Stimulated activated CD8-positive, alpha-beta memory T cell treated with anti-CD3 and anti-CD28 coated beads, Interleukin-15, amount 100 ng/mL, for 4 hours (primary cell): ENCODE measurements at places on chromosomes 12 and 14.

GRCh38 chr12:48981757-48982157 is 3.6 kb downstream of the WNT1 start:
- DNase-seq = no peak

- DNase-seq = no peak
Observed at GRCh38 chr12:68370667-68371066, 38.5 kb upstream of the MDM1 start.

- DNase-seq = no peak
Observed at GRCh38 chr14:87387806-87388205, 605.2 kb downstream of the GALC start.

DNA sequence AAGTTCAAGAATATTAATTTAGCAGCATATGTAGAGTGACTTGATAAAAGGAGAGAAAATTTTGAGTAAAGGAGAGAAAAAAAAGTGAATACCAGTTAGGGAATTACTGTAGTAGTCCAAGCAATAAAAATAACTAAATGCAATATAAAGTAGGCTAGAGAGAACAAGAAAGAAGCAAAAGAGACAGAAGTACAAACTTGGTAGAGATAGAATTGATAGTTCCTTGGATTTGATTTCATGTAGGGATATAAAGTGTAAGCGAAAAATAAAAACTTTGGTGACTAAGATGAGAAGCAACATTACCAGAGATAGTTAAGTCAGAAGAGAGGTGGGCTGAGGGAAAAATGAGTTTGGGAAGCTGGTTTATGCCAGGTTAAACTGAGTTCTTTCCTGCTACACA is 252.4 kb downstream of the SEC23A start:
- no peak for DNase-seq

DNA sequence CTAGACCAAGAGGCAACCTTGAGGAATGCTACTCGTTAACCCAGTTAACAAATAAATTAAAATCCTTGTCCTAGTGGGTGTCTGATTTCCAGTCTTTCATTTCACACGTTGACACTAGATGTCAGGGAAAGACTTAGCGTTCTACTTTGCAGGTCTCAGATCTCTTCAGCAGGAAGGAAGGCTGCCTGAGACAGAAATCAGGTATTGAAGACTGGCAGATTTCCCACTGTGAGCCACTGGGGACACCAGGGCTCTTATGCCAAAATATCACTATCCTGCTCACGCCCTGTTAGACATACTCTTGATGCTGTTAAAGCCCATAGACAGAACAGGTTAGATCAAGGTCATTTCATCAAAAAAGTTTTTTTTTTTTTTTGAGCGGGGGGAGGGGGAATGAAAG is 33.0 kb downstream of the EMP1 start:
- DNase-seq = no peak

- no peak for DNase-seq
Observed at GRCh38 chr14:91985521-91986255, 38.2 kb upstream of the FBLN5 start.

- no peak for DNase-seq
Observed at GRCh38 chr14:102772781-102773570, 4.3 kb upstream of the TRAF3 start.

- no peak for DNase-seq
Observed at GRCh38 chr14:47269756-47270492, 405.5 kb downstream of the MDGA2 start.

DNA sequence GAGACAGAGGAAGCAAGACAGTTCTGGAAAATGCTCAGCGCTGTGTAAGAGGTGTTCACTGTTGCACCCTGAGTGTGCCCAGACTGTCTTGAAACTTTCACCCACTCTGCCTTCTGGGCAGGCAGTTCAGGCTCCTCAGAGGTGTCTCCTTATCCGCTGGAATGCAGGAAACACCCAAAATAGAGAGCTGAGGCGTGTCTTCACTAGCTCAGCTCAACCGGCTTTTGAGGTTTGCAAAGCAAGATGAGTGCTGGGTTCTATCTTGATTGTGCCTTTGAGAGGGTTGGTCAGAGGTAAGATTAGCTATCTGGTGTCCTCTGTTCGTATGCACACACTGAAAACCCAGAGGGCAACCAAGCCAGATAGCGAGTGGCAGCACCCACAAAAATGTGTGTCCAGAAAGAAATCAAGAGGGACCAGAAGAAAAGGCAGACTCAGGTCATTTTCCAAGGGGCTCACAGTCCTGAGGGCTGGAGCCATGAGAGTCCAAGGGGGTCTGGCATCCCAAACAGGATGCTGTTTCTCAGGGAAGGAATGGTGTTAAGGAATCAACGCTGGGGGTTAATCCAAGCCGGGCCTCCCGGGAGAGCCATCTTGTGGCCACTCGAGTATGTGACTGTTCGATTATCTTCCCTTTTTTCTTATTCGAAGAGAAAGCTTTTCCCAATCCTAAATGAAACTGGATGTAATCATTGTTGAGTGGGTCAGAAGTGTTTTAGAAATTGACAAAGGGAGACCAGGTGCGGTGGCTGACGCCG is 47.1 kb downstream of the TBX3 start:
- DNase-seq = no peak

GRCh38 chr14:101588990-101589389 is 27.7 kb downstream of the DIO3 start:
- DNase-seq = no peak

GRCh38 chr14:103020271-103021170 is 36.8 kb downstream of the CDC42BPB start:
- no peak for DNase-seq

DNA sequence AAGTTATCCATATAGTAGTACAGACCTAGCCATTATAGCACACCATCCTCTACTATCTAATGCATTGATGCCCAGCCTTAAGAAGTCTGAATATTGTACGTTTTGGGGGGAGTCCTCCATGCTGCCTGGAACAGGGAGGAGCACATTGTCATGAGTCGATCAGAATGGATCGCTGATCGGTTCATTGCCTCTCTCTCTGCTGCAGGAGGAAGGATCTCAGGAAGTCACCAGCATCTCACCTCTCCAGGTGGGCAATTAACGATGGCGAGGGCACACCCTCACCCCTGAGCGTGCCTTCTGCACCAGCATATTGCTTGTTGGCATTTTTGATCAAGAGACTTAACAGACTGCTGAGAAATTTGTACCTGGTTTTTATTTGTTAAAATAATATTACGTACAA is 11.5 kb downstream of the CCND2 start:
- no peak for DNase-seq

GRCh38 chr12:87165733-87166375 is 863.3 kb downstream of the C12orf50 start:
- DNase-seq = no peak

DNA sequence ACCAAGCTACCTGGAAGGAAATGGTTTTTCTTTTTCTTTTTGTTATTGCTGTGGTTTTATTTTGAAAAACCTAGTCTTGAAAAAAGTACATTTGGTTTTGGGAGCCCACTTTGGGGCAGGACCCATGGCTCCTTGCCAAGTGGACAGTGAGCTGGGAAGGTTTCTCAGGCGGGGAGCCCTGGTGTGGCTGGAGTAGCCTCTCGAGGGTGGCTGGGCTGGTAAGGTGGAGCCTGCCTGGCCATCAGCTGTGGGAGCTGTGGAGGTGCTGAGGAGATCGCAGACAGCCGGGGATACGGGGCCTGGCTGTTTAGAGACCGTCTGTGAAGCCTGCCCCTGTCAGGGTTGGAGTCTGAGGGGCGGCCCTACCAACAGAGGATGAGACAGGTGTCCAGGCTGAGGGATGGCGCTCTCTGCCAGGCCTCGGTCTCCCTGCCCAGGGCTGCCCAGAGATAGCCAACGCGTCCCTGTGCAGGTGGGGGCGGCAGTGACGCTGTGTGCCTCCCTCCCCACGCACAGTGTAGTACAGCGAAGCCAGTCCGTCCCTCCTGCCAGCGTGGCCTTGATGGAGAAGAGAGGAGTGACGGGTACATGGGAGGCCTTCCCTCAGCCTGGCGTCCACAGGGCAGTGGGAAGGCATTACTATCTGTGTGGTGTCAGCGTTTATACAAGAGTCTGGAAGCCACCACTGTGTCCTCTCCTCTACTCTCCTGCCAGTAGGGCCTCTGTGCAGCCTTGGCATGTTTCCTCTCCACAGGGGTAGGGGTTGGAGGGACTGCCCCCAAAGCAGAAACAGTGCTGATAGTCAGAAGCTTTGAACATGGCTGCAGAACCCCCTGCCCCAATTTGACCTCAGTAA is 5.9 kb downstream of the RIN3 start:
- no peak for DNase-seq

- no peak for DNase-seq
Observed at GRCh38 chr12:33575346-33575745, 135.7 kb upstream of the SYT10 start.

- DNase-seq = no peak
Observed at GRCh38 chr12:132827763-132828703, 636 bp downstream of the GOLGA3 start.

GRCh38 chr12:54945082-54945481 is 39.5 kb downstream of the TESPA1 start:
- no peak for DNase-seq

GRCh38 chr12:62933220-62933601 is 1.7 kb downstream of the PPM1H start:
- DNase-seq = no peak

GRCh38 chr12:81450920-81451739 is 308.0 kb downstream of the PPFIA2 start:
- DNase-seq = no peak

DNA sequence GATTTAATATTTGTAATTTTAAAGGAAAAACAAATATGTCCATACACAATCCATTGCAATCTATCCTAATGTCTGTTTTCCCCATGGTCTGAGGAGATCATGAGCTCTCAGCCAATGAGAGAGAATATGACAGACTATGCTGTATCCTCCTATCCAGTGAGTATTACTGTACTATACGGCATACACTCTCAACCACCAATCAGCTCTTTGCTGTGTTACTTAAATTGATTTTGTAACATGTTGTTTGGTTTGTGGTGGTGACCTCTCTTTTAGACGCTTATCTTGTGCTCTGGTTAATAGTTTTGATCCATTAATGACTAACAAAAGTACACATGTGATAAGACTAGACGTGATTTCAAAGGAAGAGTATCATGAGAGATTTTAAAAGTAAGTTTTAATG is 231.5 kb upstream of the FOXN3 start:
- no peak for DNase-seq

DNA sequence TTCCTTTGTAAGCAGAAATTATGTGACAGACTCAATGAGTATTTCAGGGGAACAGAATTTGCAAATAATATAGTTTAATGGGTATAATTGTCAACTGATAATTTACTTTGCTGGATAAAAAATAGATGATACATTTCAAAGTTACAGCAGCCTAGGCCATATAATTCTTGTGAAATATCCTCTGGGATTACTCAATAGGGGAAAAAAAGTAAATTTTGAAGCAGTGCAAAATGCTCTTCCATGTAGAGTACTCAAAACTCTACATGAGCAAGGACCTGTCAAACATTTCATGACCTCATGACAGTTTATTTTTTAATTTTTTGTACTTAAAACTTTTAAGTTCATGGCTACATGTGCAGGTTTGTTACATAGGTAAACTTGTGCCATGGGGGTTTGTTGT is 163.3 kb downstream of the DACT1 start:
- DNase-seq = no peak

- no peak for DNase-seq
Observed at GRCh38 chr12:104990950-104991349, 4.8 kb downstream of the NOPCHAP1 start.

DNA sequence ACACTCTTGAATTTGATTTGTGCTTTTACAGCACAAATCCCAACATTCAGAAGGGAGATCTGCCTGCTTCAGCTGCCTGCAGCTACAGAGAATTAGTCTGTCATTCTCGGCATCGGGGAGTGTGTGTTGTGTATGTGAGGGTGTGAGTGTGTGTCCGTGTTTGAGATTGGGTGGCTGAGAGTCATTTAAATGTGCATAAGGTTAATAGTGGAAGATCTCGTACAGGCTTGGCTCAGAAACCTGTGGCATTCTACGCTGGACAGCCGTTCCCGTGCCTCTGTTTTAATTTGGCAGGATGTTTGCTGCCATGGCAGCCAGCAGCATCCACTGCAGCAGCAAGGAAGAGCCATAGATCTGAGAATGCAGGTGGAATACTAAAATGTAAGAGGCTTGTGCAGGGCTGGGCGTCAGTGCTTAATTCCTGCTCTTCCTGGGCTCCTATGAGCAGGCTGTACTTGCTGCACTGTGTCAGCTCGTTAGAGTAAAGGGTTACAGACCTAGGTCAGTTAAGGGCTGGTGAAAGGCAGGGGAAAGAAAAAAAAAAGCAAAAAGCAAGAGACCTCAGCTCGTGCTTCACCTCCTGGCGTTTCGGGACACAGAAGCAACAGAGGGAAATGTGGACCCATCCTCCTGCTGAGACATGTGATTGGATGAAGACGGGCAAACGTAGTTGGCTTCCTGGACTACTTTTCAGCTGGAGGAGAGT is 205.4 kb downstream of the NAV3 start:
- DNase-seq = no peak

- DNase-seq = no peak
Observed at GRCh38 chr12:89848732-89849131, 140.1 kb upstream of the ATP2B1 start.

DNA sequence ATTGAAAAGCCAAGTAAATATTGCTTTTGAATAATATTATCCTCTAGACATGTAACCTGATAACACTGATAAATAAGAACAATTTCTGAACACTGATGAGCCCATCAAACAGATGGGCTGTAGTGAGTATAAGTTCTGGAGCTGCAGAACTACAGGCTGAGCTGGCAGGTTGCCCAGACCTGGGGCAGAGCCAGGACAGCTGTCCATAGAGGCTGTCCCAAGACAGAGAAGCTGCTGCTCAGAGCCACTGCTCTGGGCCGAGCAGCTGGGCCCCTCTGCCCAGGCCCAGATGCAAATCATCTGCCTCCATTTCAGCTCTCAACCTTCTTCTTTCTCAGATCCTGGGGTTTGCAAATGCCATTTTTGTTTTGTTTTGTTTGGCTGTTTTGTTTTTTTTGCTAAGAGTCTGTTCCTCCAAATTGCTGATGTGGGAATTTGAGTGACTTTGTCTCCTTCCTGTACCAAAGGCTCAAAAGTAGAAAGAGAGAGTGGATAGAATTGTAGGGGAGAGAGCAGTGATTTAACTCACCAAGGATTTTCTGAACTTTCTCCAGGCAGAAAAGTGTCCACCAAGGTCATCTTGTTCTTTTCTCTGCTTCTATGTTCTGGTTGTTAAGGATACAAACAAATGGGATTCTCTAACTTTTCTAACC is 4.0 kb upstream of the TESPA1 start:
- no peak for DNase-seq

DNA sequence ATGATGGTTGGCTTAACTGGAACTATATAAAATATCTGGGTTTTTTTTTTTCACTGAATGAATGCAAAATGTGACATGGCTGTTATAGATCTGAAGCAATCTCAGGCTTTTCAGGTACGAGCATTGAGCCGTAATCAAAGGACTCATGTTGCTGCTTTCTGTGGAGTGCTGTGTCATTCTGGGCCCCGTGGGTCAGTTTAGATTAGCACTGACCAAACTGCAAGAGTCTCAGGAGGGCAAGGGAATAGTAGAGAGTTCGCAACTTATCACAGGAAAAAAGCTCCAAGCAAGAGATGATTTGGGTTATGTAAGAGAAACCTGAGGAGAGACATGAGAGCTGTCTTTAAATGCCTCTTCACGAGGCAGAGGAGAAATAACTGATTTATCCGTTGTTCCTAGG is 59.1 kb downstream of the UBR7 start:
- DNase-seq = no peak

GRCh38 chr14:96681829-96682228 is 115.4 kb upstream of the VRK1 start:
- no peak for DNase-seq

GRCh38 chr14:95834496-95834895 is 42.1 kb upstream of the TUNAR start:
- no peak for DNase-seq

GRCh38 chr12:113248842-113249435 is 27.7 kb downstream of the TPCN1 start:
- no peak for DNase-seq
